ENCODE measurements at places on chromosomes 4 and X.
A peak's percentile ranks its signal among the peaks of the same experiment; 100 is the strongest.

DNA sequence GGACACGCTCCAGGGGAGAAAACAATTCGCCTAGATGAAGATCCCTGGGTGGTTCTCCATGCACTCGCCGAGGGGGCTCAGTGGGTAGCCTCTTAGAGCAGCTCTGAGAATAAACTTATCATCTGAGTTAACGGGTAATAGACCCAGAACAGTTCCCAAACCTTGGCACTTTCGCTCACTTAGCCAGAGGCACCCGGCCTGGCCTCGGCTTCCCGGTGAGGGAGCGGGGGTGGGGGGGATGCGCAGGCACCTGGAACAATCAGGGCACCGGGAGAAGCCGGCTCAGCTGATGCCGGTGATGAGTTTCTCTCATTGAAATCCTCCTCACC lies 405 bp upstream of the ZAR1 start:
- DNase-seq = no peak

- DNase-seq = no peak
Observed at GRCh38 chr4:90093526-90093925, 33.7 kb upstream of the CCSER1 start.

DNA sequence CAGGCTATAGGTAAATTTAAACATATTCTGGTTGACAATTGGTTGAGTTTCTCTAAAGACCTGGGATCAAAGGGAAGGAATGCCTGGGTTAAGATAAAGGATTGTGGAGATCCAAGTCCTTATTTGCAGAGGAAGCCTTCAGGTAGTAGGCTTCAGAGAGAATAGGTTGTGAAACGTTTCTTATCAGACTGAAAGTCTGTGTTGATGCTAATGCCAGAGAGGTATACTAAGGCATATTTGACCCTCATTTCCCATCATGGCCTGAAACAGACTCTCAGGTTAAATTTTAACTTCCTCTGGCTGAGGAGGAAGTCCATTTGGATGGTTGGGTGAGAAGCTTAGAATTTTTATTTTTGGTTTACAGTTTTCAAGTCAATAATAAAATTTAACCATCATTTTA lies 48.1 kb downstream of the UGT2A2 start:
- no peak for DNase-seq

DNA sequence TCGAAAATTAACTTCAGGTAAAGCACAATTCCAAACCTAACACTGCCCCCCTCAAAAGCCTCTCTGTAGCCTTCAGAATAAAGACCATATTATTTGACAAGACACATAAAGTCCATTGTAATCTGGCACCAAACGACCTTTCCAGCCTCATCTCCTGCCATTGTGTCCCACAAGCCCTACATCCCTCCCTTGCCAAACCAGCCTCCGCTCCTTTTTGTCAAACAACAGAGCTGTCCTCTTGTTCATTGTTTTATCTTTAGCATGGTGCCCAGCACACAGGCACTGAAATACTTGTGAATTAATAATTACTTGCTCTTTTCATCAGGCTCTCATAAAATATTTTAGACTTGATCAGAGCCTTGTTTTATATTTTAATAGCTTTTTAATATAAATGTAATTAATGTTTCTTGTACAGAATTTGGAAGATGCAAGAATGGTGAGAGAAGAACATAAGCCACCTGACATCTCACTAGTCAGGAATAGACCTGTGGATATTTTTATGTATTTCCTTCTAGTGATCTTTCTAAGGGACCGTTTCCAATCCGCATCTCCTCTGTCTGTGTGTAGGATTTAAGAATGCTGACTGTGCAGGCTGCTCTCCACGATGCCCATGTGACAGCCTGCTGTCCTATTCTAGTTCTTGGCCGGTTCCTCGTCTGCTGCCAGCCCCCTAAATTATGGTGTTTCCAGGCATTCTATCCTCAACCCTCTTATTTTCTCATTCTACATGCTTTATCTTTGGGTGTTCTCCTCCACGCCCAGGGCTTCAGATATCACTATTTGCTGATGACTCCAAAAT lies 3.0 kb upstream of the IRF2 start:
- no peak for DNase-seq

GRCh38 chr4:7366954-7367353 lies 67.8 kb downstream of the PSAPL1 start:
- DNase-seq = no peak

DNA sequence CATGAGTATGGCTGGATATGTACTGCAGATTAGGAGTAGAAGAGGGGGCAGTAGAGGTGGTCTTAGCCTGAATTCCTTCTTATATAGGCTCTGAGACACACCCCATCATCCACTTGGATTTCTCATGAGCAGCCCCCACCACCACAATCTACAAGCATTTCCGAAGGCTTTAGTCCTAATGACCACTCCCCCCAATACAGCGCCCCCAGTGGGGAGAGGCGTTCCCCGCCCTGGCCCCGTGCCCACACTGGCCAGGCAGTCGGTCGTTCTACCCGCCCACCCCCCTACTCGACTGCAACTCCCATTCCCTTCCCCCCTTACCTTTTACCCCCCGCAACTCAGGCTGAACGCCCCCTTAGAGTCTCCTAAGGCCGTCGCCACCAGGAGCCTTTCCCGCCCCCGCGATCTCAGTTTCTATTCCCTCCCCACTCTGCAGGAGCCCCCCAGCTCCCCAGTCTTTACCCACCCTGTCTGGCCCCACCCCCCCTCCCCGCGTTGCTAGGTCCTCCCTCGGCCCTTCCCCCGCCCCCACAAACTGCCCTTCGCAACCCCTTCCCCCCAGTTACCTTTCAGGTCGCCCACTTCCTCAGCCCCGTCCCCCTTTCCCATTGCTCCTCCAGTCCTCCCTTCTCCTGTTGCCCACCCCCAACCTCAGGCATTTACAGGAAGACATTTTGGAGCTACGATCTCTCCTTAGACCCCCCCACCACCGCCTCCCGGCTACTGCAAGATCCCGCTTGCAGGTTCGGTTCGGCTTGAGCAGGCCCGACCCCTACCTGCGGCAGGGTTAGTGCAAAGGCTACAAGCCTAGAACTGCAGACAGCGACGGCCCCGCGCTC lies 468 bp downstream of the ZMYM3 start:
- peak; percentile 32 for DNase-seq

GRCh38 chr4:160510928-160511327 lies 1408.0 kb downstream of the RAPGEF2 start:
- DNase-seq = no peak

- DNase-seq = no peak
Observed at GRCh38 chr4:107423677-107424405, 296.2 kb downstream of the PAPSS1 start.

GRCh38 chrX:63782515-63782914 lies 2.5 kb downstream of the ARHGEF9 start:
- no peak for DNase-seq

GRCh38 chr4:20464381-20464780 lies 212.7 kb downstream of the SLIT2 start:
- DNase-seq = peak; percentile 49

DNA sequence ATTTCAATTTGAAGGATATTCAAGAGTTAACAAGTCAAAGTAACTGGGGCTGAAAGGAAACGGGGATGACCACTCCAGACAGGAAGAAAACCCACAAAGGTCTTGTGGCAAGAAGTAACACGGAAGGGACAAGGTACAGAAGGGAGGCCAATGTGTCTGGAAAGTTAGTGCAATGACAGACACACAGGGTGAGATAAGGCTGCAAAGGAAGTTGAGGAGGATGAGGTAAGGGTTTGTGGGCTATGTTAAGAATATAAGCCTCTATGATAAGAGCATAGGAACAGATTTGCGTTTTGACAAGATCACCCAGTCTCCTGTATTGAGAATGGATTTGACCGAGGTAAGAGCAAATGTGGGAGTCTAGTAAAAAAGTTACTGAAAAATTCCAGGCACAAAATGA lies 21.9 kb upstream of the EMCN start:
- no peak for DNase-seq

DNA sequence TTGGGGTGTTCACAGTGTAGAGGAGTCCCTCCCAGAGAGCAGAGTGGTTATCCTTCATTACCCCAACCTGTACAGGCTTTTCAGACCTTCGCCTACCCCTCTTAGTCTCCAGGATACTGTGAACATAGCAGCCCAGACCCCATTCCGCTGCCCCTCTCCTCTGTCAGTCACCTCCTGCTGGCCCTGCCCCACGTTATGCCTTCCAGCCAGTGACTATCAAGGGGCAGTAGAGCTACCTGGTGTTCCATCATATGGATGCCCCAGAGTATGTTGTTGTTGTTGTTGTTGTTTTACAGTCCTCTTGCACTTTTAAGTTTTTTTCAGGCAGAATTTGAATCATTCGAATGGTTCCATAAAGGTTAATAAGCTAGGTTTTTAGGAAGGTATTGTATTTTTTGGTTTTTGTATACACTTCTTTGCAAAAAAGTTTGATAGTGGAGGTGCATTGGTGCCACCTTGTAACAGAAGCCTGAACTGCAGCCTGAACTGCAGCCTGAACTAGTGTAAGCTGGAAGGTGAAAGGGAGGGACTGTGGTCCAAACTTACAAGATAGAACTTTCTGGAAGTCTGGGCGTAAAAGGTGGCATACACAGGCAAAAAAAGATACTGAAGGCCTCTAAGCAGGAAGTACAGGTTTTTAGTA lies 101.4 kb upstream of the RAB40AL start:
- DNase-seq = peak; percentile 55

GRCh38 chr4:114208574-114209151 lies 229.2 kb upstream of the ARSJ start:
- peak; percentile 16 for DNase-seq

DNA sequence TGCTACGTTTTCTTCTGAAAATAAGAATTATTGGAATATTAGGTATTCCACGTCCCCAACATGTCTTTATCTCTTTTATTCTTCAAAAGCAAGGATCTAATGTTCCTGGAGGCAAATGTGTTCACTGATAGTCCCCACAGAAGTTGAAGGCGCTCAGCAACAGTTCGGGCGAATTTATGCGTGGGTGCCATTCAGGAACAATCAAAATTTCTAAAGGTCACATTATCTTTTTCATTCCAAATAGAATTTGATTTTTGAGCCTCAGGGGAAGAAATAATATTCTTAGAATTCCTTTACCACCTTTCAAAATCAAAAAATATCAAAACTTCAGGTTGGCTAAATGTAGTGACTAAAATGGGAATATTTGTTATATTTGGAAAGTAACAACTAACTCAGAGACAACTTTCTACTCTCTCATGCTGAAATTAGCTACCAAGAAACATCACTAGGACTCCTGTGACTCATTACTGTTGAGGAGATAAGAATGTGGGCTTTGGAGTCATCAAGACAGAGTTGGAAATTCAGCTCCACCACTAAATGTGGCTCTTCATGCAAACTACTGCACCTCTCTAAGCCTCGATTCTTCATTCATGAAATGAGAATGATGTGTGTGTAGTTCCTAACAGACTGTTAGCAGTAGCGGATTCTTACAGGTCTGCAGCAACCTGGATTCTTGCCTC lies 72.3 kb upstream of the KIT start:
- peak; percentile 2 for DNase-seq

DNA sequence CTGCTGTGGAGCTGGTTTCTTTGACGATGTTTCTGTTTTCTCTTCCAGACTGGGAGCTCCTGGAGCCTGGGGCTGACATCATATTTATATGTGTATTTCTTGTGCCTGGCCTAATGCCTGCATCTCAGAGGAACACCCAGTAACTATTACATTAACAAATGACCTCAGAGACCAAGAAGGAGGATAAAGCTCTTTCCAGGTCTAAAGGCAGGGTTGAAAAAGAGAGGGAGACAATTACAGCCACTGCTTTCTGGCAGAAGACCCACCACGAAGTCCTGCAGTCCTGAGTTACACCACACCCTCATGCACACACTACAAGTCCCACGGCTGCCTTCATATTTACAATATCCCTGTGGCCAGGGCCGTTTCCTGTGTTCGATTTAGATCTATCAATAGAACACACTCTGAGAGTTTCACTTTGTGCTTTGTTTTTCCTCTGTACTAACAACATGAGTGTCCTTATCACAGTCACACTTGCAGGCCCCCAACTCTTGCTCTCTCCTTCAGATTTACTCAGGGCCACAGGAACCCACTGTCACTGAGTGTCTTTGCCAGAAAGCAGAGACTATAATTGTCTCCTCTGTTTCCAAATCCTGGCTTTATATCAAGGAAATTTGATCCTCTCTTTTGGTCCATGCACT lies 535.5 kb downstream of the MID1IP1 start:
- no peak for DNase-seq

Data from fibroblast of the aortic adventitia (primary cell).